ENCODE measurements at places on chromosomes 2 and 18.

- peak; percentile 57 for DNase-seq
Measured at GRCh38 chr18:53991202-53991601, 233.3 kb downstream of the MBD2 start.

DNA sequence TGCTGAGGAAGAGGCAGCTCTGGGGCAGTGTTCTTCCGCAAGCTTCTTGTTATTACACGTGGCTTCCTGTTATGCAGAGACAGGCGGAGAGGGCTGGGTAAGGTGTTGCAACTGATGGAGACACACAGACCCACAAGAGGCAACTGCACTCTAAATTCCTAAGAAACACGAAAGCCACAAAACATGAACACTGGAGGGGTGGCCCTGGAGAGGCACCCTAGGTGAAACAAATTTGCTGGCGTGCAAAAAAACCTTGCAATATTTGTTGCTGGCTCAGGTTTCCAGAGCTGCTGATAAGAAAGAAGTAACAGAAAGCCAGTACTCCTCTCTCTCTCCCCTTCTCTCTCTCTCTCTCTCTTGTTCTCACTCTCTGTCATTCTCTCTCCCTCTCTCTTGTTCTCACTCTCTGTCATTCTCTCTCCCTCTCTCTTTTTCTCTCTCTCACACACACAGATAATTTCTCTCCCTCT, 31.8 kb downstream of the ARHGAP25 start:
- peak; percentile 34 for DNase-seq

GRCh38 chr2:43131051-43131889, 95.1 kb downstream of the ZFP36L2 start:
- DNase-seq: peak; percentile 88

DNA sequence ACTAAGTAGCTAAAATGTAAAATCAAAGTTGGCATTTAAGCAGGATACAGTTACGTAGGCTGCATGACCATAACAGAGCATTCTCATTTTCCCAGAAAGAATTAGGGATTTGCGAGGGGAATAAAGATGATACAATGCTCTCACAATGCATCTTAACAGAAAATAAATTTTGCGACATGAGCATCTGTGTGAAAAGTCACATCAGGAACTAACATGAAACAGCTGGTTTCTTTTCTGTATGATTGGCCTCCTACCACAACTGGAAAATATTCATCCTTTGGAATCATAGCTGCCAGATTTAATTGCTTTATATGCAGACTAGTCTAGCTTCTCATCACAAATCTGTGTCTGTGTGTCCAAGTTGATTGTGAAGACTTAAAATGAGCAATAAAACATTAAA, 66.0 kb downstream of the KCTD18 start:
- no peak for DNase-seq

- no peak for DNase-seq
Measured at GRCh38 chr2:158575051-158575635, 118.4 kb downstream of the PKP4 start.

- DNase-seq: no peak
Measured at GRCh38 chr2:185316383-185316782, 422.2 kb upstream of the FSIP2 start.

- no peak for DNase-seq
Measured at GRCh38 chr18:46226461-46226860, 122.3 kb downstream of the HAUS1 start.

GRCh38 chr18:70160073-70160678, 45.3 kb downstream of the RTTN start:
- DNase-seq: no peak

DNA sequence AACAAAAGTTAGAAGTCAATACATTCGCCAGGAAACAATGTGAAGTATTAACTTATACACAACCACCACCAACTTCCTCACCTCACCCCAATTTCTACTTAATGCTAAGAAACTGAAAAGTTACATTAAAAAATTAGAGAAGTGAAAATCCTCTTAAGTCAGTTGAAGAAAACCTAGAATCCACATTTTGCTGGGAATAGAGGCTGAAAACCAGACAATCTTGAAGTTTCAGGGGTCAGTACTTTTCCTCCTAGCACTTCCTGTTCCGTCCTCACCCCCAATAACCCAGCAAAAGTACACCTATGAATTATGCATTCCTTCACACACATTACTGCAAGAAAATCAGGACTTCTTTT, 6.3 kb downstream of the YES1 start:
- DNase-seq: no peak

DNA sequence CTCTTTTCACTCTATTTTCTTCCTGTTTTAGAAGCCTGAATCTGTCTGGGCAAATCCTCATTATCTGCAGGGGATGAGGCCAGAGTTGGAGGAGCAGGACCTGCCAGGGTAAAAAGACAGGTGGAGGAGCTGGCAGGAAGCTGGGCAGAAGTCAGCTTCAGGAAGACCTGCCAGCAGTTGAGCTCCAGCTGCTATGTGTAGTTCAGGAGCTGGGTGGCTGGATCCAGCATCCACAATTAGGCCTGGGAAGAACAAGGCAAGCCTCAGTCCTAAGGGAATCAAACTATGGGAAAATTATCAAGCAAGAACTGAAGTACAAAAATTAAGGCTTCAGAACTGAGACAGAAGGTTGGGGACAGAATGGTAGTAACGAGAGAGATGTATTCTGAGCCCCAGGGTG, 174.0 kb downstream of the MREG start:
- no peak for DNase-seq

- no peak for DNase-seq
Measured at GRCh38 chr2:134391751-134392160, 137.9 kb downstream of the MGAT5 start.

DNA sequence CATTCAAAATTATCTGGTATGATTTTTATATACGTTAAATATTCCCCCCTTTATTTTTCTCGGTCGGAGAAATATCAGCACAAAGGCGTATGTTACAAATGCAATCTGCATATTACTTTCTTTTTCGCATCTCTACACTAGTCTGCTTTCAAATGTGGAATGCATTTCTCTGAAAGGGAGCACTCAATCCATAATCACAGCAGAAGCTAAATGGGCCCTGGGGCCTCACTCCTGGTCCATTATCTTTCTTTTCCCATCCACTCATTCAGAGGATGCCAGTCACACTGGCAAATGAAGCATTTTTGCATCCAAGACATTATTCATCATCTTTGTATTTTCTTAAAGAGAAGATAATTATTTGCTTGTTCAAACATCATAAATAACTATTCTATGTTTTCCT, 295.2 kb upstream of the LRP1B start:
- no peak for DNase-seq

DNA sequence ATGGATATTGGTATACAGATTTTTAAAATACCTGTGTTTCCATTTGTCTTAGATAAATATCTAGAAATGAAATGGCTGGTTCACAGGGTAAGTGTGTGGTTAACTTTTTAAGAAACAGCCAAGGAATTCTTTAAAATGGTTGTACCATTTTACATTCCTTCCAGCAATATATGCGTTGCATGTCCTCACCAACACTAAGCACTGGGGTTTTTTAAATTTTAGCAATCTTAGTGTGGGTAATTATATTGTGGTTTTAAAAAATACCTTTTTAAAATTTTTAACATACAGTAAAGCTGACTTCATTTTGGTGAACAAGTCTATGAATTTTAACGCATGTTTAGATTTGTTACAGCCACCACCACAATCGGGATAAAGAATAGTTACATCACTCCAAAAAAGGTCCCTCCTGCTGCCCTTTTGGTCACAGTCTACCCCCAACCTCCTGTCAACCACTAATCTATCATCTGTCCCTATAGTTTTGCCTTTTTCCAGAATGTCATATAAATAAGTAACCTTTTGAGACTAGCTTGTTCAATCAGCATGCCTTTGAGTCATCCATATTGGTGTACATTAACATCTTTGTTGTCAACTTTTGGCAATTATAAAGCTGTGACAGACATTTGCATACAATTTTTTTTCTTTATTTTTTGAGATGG, 128.1 kb upstream of the MSTN start:
- DNase-seq: no peak

- peak; percentile 56 for DNase-seq
Measured at GRCh38 chr2:216775043-216775453, 79.7 kb upstream of the IGFBP5 start.

DNA sequence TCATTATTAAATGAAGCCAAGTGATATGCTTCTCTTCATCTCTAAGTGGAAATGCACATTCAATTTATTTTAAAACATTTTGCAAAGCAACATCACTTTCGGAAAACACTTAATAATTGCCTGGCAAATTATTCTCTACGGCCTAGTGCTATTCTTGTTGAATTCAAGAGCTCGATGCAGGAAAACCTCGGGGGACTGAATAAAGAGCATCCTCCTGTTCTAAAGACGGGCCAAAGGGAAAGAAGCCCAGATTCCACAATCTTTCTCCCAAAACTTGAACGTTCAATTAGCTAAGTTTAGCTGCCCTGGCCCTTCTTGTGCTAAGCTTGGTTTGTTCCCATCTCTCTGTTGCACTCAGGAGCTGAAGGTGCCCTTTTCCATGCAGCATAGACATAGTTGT, 23.2 kb upstream of the SEH1L start:
- no peak for DNase-seq

DNA sequence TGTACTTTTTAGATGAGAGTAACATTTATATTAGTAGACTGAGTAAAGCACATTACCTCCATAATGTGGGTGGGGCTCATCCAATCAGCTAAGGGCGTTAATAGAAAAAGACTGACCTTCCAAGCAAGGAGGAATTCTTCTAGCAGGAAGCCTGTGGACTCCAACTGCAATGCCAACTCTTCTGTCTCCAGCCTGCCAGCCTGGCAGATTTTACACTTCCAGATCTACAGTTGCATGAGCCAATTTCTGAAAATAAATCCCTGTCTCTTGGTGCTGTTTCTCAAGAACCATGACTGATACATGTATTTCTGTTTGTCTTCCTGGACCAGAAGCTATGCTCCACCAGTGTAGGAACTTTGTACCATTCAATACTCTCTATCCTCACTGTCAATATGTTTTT, 69.0 kb upstream of the LMAN1 start:
- no peak for DNase-seq

DNA sequence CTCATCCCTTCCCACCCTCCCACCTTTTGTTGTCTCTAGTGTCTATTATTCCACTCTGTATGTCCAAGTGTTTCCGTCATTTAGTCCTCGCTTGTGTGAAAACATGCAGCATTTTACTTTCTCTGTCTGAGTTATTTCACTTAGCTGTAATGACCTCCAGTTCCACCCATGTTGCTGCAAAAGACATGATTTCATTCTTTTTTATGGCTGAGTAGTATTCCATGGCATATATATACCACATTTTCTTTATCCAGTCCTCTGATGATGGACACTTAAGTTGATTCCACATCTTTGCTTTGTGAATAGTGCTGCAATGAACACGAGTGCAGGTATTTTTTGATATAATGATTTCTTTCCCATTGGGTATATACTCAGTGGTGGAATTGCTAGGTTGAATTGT, 296.7 kb downstream of the MBD5 start:
- DNase-seq: no peak

DNA sequence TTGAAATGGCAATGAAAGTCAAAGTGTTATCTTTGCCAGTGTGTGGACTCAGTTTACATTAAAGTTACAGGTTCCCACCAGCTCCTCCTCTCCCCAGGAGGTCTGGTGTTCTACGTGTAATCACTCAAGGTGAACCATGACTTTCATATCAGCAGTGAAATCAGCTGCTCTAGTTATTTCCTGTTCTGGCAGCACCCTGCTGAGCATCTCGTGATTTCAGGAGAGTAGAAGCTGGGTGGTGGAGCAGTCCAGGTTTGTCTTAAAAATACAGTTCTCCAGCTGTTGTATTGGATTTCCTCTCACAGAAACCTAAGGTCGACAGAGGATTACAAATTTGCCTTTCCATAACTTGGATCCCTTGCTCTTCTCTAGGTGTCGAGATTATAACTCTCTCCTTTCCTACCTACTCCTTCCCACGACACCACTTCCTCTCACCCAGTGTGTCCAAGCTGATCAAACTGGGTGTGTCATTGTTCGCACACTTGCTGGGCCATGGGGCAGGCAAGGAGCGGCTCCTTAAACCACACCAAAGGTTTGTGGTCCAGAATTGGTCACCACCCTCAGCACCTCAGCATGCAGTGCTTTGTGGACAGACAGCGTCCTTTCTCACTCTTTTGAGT, 13.0 kb upstream of the ARHGAP25 start:
- peak; percentile 88 for DNase-seq

GRCh38 chr18:62616331-62616805, 93.5 kb downstream of the ZCCHC2 start:
- no peak for DNase-seq

DNA sequence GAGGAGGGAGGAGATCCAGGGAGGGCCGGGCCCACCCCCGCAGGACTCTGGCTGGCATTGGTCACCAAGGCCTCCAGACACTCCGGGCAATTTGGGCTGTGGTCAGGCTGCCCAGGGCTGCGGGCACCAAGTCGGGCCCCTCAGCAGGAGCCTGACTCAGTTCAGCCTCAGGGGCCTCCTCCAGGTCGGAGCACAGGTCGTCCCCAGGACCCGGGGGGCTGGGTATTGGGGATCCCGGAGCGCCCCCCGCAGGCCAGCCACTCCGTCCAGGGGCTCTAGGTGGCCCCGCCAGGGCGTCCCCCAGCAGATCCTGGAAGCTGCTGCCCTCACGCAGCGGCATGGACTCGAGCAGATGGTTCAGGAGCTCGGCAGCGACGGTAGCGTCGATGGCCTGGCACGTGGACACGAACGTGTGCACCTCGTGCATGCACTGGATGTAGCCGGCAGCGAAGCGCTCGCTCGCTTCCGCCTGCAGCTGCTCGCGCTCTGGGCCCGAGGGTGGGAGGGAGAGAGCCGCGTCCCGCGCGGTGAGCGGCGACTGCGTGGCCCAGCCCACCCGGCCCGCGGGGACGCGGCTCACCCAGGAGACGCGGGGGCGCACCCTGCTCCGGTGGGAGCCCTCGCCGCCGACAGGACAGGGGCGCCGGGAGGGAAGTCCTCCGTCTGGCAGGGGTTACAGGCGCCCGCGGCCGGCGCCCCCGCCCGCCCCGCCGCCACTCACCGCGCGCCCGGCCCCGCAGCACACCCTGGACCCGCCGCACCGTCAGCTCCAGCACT, 884 bp downstream of the HES6 start:
- peak; percentile 52 for DNase-seq

DNA sequence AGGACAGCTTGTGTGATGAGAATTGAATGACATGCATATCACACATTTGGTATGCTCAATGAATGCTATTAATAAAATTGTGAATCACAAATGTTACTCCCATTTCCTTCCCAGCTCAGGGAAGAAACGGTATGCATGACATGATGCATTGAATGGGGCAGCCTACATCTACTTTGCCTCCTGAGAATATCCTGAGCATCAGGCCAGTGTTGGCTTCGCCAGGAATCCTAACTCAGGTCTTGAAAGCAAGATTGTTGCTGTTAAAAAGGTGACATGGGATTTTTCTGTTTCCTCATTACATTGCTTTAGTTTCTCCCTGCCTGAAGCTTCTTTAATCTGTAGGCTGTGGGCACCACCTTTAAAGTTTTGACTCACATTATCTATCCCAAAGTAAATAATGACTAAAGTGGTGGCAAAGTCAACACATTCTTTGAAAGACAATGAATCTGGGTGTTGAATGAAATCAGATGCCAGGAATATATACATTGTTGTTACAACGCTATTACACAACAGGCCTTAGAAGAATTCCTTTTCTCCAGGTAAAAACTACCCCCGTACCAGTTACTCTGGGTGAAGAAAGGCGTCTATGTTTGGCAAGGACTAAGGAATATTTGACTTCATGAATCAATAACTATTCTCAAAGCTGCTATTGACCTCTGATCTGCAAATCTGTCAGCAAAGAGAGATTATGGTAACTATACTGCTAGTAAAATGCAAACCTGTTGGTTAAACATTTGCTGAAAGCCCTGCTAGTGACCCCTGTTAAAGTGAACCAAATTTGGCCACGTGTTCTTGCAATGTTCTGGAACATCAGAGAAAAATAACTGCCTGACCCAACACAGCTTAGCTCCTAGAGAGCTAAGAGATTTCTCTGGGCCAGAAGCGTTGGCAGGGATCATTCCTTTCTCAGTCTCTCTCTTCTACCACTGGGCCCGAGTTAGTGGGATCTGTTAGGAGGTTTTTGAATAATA, 30.5 kb upstream of the NEDD4L start:
- peak; percentile 46 for DNase-seq
